ENCODE measurements at places on chromosomes 13 and 19.
A peak's percentile ranks its signal among the peaks of the same experiment; 100 is the strongest.

- no peak for DNase-seq
Measured at GRCh38 chr19:1047696-1048147, 7.8 kb downstream of the ABCA7 start.

- DNase-seq = peak; percentile 78
Measured at GRCh38 chr19:10270616-10271394, at the start of gene ICAM1. Gene ICAM1, plus strand, starts transcription at chr19:10271120. Its CDS starts 40 bp downstream, at chr19:10271160.

GRCh38 chr19:49831592-49831991 lies 13.5 kb downstream of the MED25 start:
- DNase-seq = no peak

DNA sequence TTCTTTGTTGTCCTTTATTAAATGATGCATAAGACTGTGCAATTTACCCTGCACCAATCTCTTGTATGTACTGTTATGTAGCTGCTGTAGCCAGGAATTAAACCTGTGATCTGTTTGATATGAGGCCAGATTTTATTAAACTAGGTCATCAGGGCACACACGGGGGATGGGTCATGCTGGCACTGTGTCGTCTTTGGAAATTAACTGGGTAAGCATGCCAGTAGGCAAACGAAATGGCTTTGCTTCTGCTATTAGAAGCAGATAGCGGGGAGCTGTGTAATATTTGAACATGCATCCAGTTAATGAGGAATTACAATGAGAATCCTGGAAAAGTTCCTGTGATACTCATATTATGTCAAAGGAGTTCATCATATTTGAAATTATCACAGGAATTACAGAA lies 23.5 kb downstream of the MTUS2 start:
- no peak for DNase-seq

GRCh38 chr13:94234738-94235137 lies 244.7 kb downstream of the DCT start:
- no peak for DNase-seq

GRCh38 chr19:29092712-29093552 lies 120.0 kb downstream of the UQCRFS1 start:
- no peak for DNase-seq

DNA sequence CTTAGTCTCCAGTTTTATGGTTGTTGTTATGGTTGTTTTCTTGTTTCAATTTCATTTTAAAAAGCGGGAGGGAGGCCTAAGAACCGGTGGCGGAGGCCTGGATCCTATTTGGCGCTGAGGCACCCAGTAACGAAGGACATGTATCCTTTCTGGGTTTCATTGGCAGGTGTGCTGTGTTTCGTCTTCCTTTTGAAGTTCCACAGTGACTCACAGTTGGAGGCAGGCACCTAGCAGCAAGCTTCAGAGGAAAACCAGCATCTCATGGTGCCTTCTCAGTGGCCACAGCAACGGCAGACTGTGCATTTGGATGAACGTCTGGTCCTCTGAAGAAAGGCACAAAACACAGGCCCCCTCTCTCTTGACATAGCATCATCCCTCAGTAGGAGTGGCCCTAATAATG lies 697.2 kb downstream of the EFNB2 start:
- no peak for DNase-seq

- no peak for DNase-seq
Measured at GRCh38 chr13:34452831-34453230, 489.2 kb upstream of the NBEA start.

- peak; percentile 79 for DNase-seq
Measured at GRCh38 chr13:45361596-45362206, 20.7 kb upstream of the TPT1 start.

GRCh38 chr19:17020823-17021222 lies 5.8 kb downstream of the CPAMD8 start:
- DNase-seq = no peak

GRCh38 chr19:48968813-48969218 lies 3.7 kb downstream of the FTL start:
- DNase-seq = no peak

GRCh38 chr13:26946684-26947343 lies 186.2 kb upstream of the GPR12 start:
- DNase-seq = peak; percentile 70
